ENCODE measurements at places on chromosomes 13 and 19.

DNA sequence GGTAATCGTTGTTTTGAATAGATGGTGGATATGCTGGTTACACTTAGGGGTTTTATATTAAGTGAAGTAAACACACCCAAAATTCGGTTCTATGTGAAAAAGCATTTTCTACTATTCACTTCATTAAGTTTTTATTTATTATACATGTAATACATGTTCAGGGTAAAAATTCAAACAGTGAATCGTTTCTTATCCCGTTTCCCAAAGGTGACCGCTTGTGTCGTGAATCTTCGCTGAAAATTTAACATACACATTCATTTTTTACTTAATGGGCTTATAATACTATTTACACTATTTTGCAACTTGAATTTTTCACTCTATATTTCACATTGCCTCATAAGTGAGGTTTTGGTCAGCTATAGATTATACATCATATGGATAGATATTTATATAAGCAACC, 24.5 kb downstream of the IPO5 start:
- no peak for DNase-seq

DNA sequence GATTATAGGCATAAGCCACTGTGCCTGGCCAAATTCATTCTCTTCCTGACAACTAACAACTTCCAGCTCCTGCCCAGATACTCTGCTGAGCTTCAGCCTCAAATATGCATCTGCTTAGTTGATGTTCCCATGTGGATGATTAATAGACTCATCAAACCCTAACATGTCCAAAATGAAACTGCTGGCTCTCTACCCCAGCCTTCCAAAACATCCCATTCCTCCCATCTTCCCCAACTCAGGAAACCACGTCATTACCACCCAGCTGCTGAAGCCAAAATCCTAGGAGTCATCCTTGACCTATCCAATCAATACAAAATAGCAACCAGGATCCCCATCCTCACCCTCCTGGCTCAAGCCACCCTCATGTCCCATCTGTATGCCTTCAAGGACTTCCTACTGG, 20.9 kb downstream of the POU2F2 start:
- DNase-seq, result no peak

GRCh38 chr13:62847520-62847919, 1431.9 kb upstream of the PCDH20 start:
- DNase-seq, result no peak

- no peak for DNase-seq
Observed at GRCh38 chr19:751501-752341, 809 bp downstream of the MISP start.

GRCh38 chr13:69477451-69477850, 630.2 kb upstream of the ATXN8OS start:
- no peak for DNase-seq

GRCh38 chr19:455851-456546, 4.8 kb downstream of the SHC2 start:
- no peak for DNase-seq

DNA sequence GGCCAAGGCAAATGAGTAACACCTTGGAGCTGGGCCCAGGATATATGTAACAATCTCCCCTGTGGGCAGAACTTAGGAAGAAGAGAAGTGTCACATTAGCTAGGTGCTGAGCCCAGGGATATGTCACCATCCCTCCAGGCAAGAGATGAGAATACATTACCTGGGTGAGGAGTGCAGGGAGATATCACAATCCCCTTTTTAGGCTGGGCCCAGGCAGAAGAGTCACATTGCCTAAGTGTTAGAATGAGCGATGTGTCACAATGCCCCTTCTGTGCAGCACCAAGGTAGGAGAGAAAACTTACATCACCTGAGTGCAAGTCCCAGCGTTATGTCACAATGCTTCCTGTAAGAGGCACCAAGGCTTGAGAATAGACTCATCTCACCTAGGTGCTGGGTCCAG, 60.3 kb downstream of the ZNF726 start:
- no peak for DNase-seq

- no peak for DNase-seq
Observed at GRCh38 chr19:5436106-5436947, 18.9 kb upstream of the ZNRF4 start.

DNA sequence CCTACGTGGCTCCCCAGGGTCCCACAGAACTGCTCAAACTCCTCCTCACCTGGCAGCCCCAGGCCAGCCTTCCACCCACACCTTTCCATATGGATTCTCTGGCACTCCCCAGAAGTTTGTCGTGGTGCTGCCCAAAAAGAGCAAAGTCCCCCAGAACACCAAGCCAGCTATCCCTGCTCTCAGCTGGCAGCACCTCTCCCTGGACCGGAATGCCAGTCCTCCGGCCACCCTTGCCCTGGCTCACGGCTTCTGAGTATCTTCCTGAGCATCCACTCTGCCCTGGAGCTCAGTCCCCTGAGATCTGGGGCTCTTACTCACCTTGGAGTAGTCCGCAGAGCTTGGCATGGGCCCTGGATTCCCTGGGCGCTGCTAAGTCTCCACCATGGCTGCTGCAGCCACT, 166.5 kb upstream of the ZNF507 start:
- no peak for DNase-seq

DNA sequence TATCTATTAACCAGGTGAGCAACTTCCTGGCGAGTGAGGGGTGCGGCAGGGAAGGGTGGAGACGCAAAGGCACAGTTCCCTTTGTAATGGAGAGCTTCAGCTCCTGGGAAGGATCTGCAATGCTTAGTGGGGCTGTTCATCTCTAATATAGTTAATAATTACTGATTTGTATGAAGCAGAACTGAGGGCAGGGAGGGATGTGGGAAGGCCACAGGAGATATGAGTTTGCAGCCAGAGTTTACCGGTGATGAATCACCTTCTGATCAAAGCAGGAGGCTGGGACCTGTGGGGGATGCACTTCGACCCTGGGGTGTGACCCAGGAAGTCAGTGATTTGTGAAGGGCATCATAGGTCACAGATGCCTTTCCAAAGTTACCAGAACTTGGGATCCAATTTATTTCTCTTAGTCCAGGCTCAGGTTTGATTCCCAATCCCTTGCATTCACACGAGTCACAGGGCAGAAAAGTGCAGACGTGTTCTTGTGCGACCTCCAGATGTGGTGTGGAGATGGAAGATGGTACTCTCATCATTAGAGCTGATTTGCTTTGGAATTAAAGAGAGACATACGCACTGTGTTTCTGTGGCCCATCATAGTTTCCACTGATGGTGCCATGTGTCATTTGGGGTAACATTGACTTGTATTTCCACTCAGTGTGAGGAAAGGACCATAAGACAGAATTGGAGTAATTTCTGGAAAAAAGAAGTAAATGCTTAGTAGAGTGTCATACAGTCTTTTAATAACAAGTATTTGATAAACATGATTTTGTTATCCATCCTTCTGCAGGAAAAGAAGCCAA, 55.0 kb downstream of the LRCH1 start:
- DNase-seq, result no peak

GRCh38 chr13:70568571-70568970, 460.3 kb upstream of the KLHL1 start:
- no peak for DNase-seq

- no peak for DNase-seq
Observed at GRCh38 chr19:50000841-50001557, 24.2 kb downstream of the VRK3 start.

- DNase-seq, result no peak
Observed at GRCh38 chr13:40306817-40307216, 359.6 kb downstream of the FOXO1 start.

- no peak for DNase-seq
Observed at GRCh38 chr13:66469745-66470144, 760.4 kb downstream of the PCDH9 start.

All from NCI-H187 treated with DMSO at 0.1 percent for 48 hours (cell line).